NCI-H1694 treated with DMSO at 0.1 percent for 48 hours (cell line): ENCODE measurements at places on chromosomes 2 and 18.
A peak's percentile ranks its signal among the peaks of the same experiment; 100 is the strongest.

- DNase-seq: no peak
Observed at GRCh38 chr2:143930891-143931290, 589.0 kb downstream of the ZEB2 start.

GRCh38 chr18:41870191-41870590, 84.8 kb upstream of the PIK3C3 start:
- DNase-seq: no peak

- DNase-seq: peak; percentile 51
Observed at GRCh38 chr2:71882949-71883472, 264.7 kb downstream of the CYP26B1 start.

DNA sequence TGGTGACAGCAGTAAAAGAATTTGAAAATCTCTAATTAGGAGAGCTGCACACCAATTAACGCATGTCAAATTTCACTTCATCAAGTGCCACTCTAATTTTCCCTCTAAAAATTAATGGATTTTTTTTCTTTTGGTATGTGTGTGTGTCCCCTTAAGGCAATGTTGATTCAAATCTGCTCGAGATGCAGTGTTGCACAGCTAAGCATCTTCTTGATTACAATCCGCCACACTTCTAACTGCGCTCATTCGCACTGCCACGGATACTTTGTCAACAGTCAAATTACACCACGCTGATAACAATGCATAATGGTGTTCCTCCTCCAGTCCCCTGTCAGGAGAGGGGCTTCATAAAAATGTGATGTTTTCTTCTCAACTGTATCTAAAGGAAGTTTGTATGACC, 261.4 kb downstream of the MEIS1 start:
- no peak for DNase-seq

- peak; percentile 26 for DNase-seq
Observed at GRCh38 chr2:148888003-148888501, 13.0 kb downstream of the KIF5C start.

GRCh38 chr2:48589170-48589767, 28.4 kb upstream of the GTF2A1L start:
- peak; percentile 36 for DNase-seq

- no peak for DNase-seq
Observed at GRCh38 chr2:10332402-10333246, 29.9 kb downstream of the HPCAL1 start.
